A549 (cell line): ENCODE measurements at places on chromosomes 7 and 10. TPM values are rescaled to one million over a fixed set of nuclear protein-coding genes. Genes with fewer than 3 reads are reported as not detected.

SPAM1 gene
- polyA plus RNA-seq = not detected in 3 replicates

PHTF2 gene
- polyA plus RNA-seq = 11.0 to 14.5 TPM (median 13.1 TPM) in 3 replicates

CALHM2 gene
- polyA plus RNA-seq = 1.9 to 2.7 TPM (median 2.6 TPM) in 3 replicates

SH3PXD2A gene
- polyA plus RNA-seq = 1.4 to 2.4 TPM (median 1.7 TPM) in 3 replicates

CYTH3 gene
- 22.0 to 24.2 TPM (median 22.9 TPM) in 3 replicates for polyA plus RNA-seq

COL17A1 gene
- 1.5 to 1.7 TPM (median 1.6 TPM) in 3 replicates for polyA plus RNA-seq

C7orf57 gene
- polyA plus RNA-seq = 0.04 to 0.09 TPM (median 0.04 TPM) in 3 replicates

HOGA1 gene
- polyA plus RNA-seq = 3.1 to 3.5 TPM (median 3.1 TPM) in 3 replicates

ANXA8 gene
- 35.3 to 42.3 TPM (median 38.8 TPM) in 3 replicates for polyA plus RNA-seq

RALA gene
- polyA plus RNA-seq = 40.0 to 43.7 TPM (median 42.4 TPM) in 3 replicates

MMP21 gene
- 0.04 TPM in 2 of 3 replicates, not detected in the other for polyA plus RNA-seq

GLI3 gene
- 0.04 to 0.24 TPM (median 0.09 TPM) in 3 replicates for polyA plus RNA-seq

SEMA3E gene
- 1.2 to 1.7 TPM (median 1.4 TPM) in 3 replicates for polyA plus RNA-seq

ITIH5 gene
- polyA plus RNA-seq = 0.03 to 0.05 TPM (median 0.05 TPM) in 3 replicates

MACROH2A2 gene
- polyA plus RNA-seq = 27.5 to 30.9 TPM (median 29.6 TPM) in 3 replicates

CHRM2 gene
- not detected in 3 replicates for polyA plus RNA-seq

ZNF273 gene
- polyA plus RNA-seq = 2.5 to 3.1 TPM (median 3.1 TPM) in 3 replicates

DNA sequence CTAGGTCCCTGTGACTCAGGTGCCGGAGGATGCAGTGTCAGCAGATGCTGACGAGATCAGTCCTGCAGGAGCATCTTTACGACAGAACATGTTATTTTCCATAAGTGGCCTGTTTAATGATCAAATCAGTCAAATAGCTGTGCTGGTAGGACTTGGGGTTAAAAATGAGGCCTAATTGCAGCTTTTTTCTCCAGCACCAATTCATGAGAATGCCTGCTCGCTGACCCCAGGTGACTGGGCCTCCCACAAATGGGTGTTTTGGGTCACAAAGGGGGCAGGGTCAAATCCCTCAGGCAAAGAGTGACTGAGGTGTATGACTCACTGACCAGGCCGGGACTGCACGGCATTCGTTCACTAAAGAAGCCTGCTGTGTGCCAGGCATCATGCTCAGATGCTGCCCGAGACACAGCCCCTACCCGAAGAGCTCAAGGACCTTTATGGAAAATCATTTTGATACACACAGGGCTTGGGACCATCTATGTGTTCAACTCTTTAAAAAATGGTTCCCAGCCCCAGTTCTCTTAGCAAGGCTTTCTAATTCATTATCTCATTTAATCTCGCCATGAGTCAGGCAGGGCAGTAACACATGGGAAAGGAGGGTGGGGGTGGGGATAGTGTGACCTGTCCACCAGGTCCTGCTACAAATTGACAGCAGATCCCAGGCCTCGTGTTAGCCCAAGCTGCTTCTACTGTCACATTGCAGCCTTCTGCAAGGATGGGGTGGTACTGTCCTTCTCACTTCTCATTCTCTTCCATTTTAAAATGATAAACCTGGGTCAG, 21.1 kb downstream of the ZNF775 start:
- DNase-seq = no peak

GRCh38 chr10:75672842-75673241, 241.4 kb downstream of the LRMDA start:
- no peak for DNase-seq

- no peak for DNase-seq
Observed at GRCh38 chr10:34177445-34177844, 637.7 kb downstream of the PARD3 start.

DNA sequence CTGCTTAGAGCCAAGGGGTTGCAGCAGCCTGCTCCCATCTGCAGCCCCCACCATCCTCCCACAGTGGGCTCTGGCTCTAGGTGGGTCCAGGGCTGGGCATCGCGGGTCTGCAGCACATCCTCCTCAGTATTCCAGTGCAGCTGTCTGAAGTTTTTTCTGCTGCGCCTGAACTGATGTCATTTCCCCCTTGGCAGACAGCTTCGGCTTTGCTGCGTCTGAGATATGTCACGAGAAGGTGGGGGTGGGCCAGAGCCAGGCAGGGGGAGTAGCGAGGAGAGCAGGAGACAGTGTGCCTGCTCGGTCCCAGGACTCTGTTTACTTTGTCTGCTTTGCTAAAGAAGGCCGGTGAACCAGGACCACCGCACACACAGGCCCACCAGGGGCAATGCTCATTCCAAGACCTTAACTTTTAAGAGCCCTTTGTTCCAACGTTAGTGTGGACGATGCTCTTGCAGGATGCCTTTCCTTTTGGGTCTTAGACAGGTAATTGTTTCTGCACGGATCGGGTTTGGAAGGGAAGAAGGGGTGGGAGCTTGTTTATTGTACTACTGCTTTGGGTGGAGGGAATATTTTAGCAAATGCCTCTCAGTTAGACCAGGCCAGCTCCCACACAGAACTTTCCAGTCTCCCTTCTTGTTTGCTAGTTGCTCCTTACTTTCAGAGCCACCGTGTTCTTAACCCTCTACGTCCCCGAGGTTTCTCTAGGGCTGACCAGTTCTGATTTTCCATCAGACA, 32.4 kb downstream of the WBP1L start:
- no peak for DNase-seq

- DNase-seq = no peak
Observed at GRCh38 chr10:34380856-34381255, 434.2 kb downstream of the PARD3 start.

DNA sequence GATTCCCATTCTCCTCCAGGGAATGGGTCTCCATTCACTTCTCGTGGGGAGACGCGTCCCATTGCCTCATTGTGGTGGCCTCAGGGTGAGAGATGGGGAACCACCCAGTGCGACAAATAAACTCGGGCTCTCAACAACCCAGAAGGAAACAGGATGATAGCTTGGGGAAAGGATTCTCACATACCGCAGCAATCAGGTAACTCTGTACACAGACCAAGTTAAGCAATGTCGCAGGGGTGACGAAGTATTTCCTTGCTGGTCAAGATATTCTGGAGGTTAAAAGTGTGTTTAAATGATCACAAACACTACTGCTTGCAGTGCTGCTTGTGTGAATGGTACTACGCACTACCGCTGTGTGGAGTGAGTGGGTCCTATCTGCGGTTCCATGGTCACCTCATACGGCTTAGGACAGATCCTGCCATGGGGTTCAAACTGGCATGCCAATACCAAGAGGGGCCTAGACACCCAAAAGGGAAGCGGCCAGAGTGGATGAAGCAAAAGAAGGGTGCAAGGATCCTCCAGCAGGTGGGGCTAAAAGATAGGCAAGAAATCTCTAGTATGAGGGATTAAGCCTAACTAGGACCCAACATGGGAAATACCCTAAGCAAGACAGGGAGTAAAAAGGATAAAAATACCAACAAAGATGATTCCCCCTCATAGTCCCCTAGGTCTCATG, 143.8 kb upstream of the TMEM106B start:
- DNase-seq = peak; percentile 74

DNA sequence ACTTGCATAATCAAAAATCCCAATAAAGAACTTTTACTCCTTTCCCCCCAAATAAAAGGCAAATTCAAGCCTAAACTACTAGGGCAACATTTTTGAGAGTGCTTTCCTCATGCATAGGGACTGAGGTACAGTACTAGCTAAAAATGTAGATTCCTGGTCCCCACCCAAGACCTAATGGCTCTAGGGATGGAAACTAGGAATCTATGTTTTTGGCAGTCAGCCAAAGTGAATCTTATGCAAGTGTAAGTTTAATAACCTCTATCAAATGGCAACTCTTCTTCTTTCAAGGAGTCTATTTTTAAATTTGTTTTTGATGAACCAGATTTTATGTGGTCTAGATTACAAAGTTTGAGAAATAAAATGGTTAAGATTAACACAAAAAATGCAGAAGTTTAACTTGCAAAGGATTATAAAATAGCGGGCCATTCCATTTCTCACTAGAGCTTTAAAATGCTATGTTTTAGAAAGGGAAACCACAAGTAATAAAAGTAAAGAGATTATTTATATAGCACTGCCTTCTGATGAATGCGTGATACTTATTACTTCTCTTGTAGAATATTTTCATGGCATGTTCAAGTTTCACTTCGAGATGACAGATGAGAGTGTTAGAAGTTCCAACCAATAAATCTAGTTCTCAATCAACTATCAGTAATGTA, 70.4 kb upstream of the MDFIC start:
- no peak for DNase-seq

GRCh38 chr10:29689001-29689400, 54.2 kb upstream of the SVIL start:
- no peak for DNase-seq

- DNase-seq = no peak
Observed at GRCh38 chr7:151198945-151199848, 11.1 kb downstream of the H2BK1 start.

- no peak for DNase-seq
Observed at GRCh38 chr10:88491314-88491713, 91.8 kb downstream of the RNLS start.

- DNase-seq = no peak
Observed at GRCh38 chr7:105826143-105826542, 50.3 kb downstream of the ATXN7L1 start.

DNA sequence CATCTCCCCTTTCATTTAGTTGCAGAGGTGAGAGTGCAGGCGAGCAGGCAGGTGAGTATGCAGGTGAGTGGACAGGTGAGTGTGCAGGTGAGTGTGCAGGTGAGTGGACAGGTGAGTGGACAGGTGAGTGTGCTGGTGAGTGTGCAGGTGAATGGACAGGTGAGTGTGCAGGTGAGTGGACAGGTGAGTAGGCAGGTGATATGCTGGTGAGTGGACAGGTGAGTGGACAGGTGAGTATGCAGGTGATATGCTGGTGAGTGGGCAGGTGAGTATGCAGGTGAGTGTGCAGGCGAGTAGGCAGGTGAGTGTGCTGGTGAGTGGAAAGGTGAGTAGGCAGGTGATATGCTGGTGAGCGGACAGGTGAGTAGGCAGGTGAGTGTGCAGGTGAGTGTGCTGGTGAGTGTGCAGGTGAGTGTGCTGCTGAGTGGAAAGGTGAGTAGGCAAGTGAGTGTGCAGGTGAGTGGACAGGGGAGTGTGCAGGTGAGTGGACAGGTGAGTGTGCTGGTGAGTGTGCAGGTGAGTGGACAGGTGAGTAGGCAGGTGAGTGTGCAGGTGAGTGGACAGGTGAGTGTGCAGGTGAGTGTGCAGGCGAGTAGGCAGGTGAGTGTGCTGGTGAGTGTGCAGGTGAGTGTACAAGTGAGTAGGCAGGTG, 165.6 kb downstream of the ADARB2 start:
- no peak for DNase-seq

GRCh38 chr7:37289367-37289766, 159.3 kb downstream of the ELMO1 start:
- DNase-seq = no peak

GRCh38 chr7:11341285-11341944, 367.7 kb downstream of the PHF14 start:
- DNase-seq = peak; percentile 47

DNA sequence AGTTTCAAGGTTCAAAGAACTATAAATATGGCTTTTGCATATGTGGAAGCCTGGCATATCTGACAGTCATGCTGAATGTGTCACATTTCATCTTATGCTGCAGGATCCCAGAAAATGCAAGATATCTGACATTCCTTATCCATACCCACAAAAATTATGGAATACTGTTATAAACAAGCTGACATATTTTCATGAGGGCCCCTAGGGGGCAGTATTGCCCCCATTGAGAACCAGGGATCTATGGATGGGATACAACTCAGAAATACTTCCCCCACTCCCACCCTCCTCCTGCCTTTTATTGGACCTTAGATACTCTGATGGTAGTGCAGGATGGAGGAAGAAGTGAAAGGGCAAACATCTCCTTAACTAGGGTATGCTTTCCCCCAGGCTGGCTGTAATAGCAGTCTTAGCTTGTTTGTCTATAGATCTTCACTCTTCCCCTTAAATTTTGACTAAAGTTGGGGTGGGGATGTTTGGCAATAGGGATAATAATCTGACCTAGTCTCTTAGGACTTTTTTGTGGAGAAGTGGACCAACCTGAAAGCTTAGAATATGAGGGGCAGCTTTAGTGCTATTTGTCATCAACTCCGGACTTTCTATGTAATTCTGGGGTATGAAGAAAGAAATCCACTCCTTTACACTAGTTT, 3.5 kb upstream of the GNGT1 start:
- DNase-seq = no peak

DNA sequence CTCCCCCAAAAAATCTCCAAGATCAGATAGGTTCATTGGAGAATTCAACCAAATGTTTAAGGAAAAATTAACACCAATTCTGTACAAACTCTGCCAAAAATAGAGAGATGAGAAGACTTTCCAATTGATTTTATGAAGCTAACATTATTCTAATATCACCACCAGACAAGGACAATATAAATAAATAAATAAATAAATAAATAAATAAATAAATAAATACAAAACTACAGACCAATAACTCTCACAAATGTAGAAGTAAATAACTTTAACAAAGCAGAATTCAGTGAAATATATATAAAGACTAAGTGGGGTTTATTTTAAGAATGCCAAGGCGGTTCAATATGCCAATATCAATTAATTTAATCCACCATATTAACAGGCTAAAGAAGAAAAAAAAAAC, 425.9 kb upstream of the GHITM start:
- no peak for DNase-seq

- DNase-seq = no peak
Observed at GRCh38 chr10:7136016-7136415, 274.8 kb downstream of the SFMBT2 start.

DNA sequence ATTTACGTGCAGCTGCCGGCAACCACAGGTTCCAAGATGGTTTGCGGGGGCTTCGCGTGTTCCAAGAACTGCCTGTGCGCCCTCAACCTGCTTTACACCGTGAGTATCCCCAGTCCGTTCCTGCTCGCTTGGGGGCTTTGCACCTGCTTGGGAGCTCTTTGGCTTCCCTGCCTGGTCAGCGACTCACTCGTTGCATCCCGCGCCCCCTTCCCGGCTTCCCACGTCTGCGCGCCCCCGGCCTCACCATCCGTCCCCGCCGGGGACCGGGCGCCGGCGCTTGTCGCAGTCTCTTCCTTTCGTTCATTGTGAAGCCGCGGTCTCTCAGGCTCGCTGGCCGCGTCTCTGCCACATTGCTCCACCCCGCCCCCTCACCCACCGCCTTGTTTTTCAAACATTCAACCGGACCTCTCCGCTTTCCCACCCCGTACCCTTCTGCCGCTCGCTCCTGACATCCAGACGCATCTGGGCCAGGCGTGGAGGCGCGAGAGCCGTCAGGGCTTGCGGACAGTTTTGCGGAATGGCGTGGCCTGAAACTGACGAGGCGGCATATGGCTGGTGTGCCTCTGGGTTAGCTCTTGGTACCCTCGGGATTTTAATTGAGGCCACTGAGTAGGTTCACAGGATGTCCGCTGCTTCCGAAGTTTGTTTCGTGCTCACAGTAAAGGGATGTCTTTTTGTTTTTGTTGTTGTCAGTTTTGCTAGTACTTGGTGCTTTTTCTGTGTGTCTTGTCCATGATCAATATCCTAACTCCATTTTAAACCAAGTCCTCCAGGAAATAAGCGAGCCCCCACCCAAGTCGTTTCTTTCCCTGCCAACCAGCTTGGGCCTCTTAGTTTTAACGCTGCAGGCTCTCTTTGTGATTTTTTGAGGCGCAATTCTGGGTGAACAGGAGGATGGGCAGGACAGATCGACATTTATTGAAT, 639 bp downstream of the TSPAN13 start:
- no peak for DNase-seq

DNA sequence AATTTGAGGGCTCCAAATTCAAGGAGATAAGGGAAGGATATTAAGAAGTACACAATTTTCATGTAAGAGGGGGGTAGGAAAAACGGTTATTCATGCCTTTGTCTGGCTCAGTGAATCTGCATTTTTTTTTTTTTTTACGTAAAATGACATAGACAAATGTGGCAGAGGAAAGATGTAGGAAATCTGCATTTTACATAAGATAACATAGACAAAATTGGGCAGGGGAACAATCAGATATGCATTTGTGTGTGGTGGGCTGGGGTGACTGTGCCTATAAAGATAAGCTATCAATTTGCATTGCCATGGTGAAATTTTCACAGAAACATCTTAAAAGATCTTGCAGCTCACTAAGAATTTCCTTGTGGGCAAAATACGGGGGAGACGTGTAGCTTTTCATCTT, 92.7 kb upstream of the GPR141 start:
- DNase-seq = no peak
